ENCODE measurements at places on chromosomes 4 and X.
A peak's percentile ranks its signal among the peaks of the same experiment; 100 is the strongest.

DNA sequence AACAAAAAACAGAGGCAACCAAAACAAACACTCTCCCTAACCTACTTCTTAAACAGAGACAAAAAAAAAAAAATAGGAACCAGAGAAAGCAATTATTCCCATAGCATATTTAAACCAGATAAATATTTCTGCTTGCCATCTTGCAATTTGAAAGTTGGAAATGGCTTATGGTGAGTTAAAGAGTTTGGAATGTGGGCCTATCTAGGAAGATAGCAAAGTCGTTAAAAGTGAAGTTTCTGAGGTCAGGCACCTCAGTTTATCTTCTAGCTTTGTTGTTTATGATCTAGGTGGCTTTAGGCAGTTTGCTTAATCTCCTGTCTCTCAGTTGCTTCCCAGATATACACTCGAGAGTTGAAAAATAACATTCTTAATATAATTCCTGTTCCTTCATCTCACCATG lies 284.2 kb downstream of the KCNIP4 start:
- no peak overlapping the region for H3K4me3 ChIP-seq
- no peaks in the 10 kb centered on the region for H3K4me1 ChIP-seq
- H3K36me3 ChIP-seq: no peaks in the 10 kb centered on the region

GRCh38 chrX:145821291-145821897 lies 3.8 kb downstream of the SLITRK2 start:
- peaks cover 6% of the 10 kb centered on the region for H3K27me3 ChIP-seq
- DNase-seq: peak; percentile 7
- H3K4me3 ChIP-seq: no peak overlapping the region
- H3K4me1 ChIP-seq: peaks cover 13% of the 10 kb centered on the region
- H3K36me3 ChIP-seq: peaks cover 4% of the 10 kb centered on the region

- H3K27ac ChIP-seq: peak overlapping the region; percentile 20
- peaks cover 11% of the 10 kb centered on the region for H3K27me3 ChIP-seq
Observed at GRCh38 chr4:3241898-3242524, 6.9 kb upstream of the MSANTD1 start.

DNA sequence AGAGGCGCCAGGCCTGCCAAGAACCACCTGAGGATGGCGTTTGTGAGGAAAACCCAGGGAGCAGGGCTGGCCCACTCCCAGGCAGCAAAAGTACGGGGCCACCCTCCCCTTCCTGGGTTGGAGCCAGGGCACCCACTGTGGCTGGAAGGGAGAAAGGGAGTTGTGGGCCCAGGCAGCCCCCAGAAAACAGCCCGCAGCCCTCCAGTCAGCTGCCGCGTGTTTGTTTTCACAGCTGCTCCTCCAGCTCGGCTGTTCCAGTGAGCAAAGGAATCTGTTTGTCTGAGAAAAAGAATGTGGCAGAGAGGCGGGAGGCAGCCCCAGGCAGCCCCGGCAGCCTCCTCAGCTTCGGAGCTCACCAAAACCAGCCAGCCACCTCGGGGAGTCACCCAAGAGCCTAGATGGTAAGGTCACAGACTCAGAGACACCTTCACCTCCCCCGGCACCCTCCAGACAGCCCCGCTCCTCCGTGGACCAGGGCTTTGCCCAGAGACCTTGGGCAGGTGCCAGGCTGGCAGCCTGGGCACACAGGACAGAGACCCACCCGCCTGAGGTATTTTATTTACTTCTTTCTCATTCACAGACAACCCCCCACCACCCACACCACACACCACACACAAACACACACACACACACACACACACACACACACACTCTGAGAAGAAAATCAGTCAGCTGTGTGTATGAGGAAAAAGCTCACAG lies 338.1 kb downstream of the BCOR start:
- H3K4me3 ChIP-seq: no peak overlapping the region
- no peaks in the 10 kb centered on the region for H3K36me3 ChIP-seq
- H3K4me1 ChIP-seq: peaks cover 11% of the 10 kb centered on the region

DNA sequence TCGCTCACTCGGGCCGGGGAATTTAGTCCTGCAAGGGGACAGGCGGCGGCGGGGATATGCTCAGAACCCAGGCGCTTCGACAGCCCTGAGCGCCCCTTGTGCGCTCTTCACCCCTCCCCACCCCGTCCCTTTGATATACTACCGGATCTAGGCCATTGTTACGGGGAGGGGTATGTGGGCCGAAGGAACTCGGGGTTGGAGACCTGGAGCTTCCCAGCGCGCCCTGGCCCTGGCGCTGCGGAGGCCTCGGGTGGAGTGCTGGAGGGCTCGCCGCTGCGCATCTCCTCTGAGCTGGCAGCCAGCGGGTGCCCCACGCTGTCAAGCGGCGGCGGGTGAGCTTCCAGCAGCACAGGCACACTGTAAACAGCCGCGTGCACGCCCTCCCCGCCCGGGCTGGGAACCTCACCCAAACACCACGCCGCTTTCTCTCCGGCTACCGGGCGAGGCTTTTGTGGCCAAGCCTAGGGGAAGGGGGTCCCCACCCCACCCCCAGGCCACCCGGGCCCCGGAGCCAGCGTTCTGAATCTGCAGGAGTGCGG lies 54.5 kb upstream of the BCOR start:
- peak overlapping the region; percentile 67 for H3K4me3 ChIP-seq
- H3K27me3 ChIP-seq: peaks cover 3% of the 10 kb centered on the region
- DNase-seq: peak; percentile 21
- H3K27ac ChIP-seq: no peak overlapping the region

DNA sequence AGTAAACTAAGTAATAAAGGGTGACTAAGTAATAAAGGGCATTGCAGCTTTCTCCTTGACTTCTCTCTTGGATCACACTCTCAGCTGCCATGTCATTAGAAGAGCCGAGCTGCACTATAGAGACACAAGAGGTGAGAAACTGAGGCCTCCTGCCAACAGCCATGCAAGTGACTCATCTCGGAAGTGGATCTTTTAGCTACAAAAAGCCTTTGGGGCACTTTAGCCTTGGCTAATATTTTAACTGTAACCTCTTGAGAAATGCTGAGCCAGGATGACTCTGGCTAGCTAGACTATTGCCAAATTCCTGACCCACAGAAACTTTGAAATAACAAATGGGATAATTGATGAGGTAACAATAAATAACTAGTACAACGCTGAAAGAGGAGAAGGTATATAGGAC lies 1.5 kb upstream of the NEIL3 start:
- peaks cover 2% of the 10 kb centered on the region for H3K27me3 ChIP-seq
- DNase-seq: no peak
- H3K4me3 ChIP-seq: no peak overlapping the region
- H3K4me1 ChIP-seq: peaks cover 2% of the 10 kb centered on the region

- H3K27ac ChIP-seq: no peak overlapping the region
- DNase-seq: no peak
- no peaks in the 10 kb centered on the region for H3K4me1 ChIP-seq
- H3K4me3 ChIP-seq: no peak overlapping the region
Observed at GRCh38 chr4:121877041-121877773, 6.9 kb upstream of the BBS7 start.

- DNase-seq: no peak
- H3K27me3 ChIP-seq: peaks cover 8% of the 10 kb centered on the region
- no peaks in the 10 kb centered on the region for H3K4me1 ChIP-seq
- peaks cover 2% of the 10 kb centered on the region for H3K36me3 ChIP-seq
- no peak overlapping the region for H3K27ac ChIP-seq
- H3K4me3 ChIP-seq: no peak overlapping the region
Observed at GRCh38 chr4:8739317-8739716, 132.3 kb downstream of the HMX1 start.

GRCh38 chr4:114193624-114194399 lies 214.4 kb upstream of the ARSJ start:
- no peak overlapping the region for H3K27ac ChIP-seq
- no peak overlapping the region for H3K4me3 ChIP-seq
- H3K36me3 ChIP-seq: no peaks in the 10 kb centered on the region
- no peaks in the 10 kb centered on the region for H3K4me1 ChIP-seq
- no peaks in the 10 kb centered on the region for H3K27me3 ChIP-seq

GRCh38 chr4:168884251-168885124 lies 125.6 kb downstream of the CBR4 start:
- H3K27ac ChIP-seq: no peak overlapping the region
- DNase-seq: no peak
- peaks cover 2% of the 10 kb centered on the region for H3K27me3 ChIP-seq

DNA sequence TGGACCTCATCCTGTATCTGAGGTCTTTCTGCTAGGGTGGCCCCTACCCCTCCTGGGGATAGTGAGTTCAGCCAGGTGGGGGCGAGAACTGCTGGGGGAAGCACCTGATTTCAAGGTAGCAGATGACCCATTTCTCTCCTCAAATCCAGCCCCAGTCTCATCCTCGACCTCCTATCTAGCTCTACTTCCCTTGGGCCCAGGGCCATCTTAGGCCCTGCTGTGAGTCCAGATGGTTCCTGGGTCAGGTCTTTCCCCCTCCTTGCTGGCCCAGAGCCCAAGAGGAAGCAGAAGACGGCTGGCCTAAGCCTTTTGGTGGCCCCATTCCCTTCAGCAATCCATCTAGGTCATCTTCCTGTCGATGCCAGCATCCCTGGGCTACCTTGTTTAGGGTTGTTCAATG lies 3.3 kb downstream of the CDK16 start:
- no peak overlapping the region for H3K4me3 ChIP-seq
- peaks cover 8% of the 10 kb centered on the region for H3K27me3 ChIP-seq
- no peak for DNase-seq
- peaks cover 25% of the 10 kb centered on the region for H3K4me1 ChIP-seq
- peaks cover 14% of the 10 kb centered on the region for H3K36me3 ChIP-seq

Data from endothelial cell (in vitro differentiated cells).